ENCODE measurements at places on chromosomes 4 and X. TPM values are rescaled to one million over a fixed set of nuclear protein-coding genes. Genes with fewer than 3 reads are reported as not detected.

PHOX2B gene
- not detected for total RNA-seq

CXCL11 gene
- total RNA-seq, result not detected

ARMCX6 gene
- total RNA-seq, result 32.9 TPM

ALPK1 gene
- 50.2 TPM for total RNA-seq

TMEM156 gene
- total RNA-seq, result 0.26 TPM

SOX3 gene
- total RNA-seq, result not detected

GPR119 gene
- not detected for total RNA-seq

EDA gene
- total RNA-seq, result 0.26 TPM

KIF4A gene
- 5.6 TPM for total RNA-seq

PASD1 gene
- total RNA-seq, result not detected

ENAM gene
- under 0.01 TPM for total RNA-seq

ARHGEF9 gene
- 10.3 TPM for total RNA-seq

IL21 gene
- total RNA-seq, result not detected

SLC10A4 gene
- not detected for total RNA-seq

SPANXA1 gene
- not detected for total RNA-seq

ARX gene
- total RNA-seq, result not detected

TLL1 gene
- 0.33 TPM for total RNA-seq

WAS gene
- 0.17 TPM for total RNA-seq

RENBP gene
- 5.4 TPM for total RNA-seq

SLC49A3 gene
- 3.9 TPM for total RNA-seq

AKAP14 gene
- total RNA-seq, result not detected

DMRTC1B gene
- total RNA-seq, result not detected

RGS12 gene
- 15.7 TPM for total RNA-seq

CAPN6 gene
- not detected for total RNA-seq

TEC gene
- 1.5 TPM for total RNA-seq

TBX22 gene
- total RNA-seq, result not detected

RUFY3 gene
- 97.8 TPM for total RNA-seq

PPARGC1A gene
- 4.4 TPM for total RNA-seq

ADH6 gene
- total RNA-seq, result not detected

DCK gene
- 12.2 TPM for total RNA-seq

ITIH6 gene
- not detected for total RNA-seq

TSPAN5 gene
- 75.5 TPM for total RNA-seq

MAGEA4 gene
- not detected for total RNA-seq

CPE gene
- 51.7 TPM for total RNA-seq
